ENCODE measurements at places on chromosomes 11 and 22. TPM values are rescaled to one million over a fixed set of nuclear protein-coding genes. Genes with fewer than 3 reads are reported as not detected.
A peak's percentile ranks its signal among the peaks of the same experiment; 100 is the strongest.

The HTR3A gene
- 0.22 TPM for polyA plus RNA-seq

- no peak for DNase-seq
Observed at GRCh38 chr22:23519442-23520157, 60.5 kb downstream of the IGLL1 start.

GRCh38 chr22:17085277-17086181 lies 729 bp downstream of the IL17RA start:
- no peak for DNase-seq

The FAM83F gene
- 2.4 TPM for polyA plus RNA-seq

The MPZL2 gene
- polyA plus RNA-seq, result 16.4 TPM

GRCh38 chr11:119323532-119324033 lies 6.7 kb upstream of the MCAM start:
- no peak for DNase-seq

- DNase-seq, result no peak
Observed at GRCh38 chr11:33926671-33927552, 35.0 kb upstream of the LMO2 start.

The CEP57 gene
- 106 TPM for polyA plus RNA-seq

DNA sequence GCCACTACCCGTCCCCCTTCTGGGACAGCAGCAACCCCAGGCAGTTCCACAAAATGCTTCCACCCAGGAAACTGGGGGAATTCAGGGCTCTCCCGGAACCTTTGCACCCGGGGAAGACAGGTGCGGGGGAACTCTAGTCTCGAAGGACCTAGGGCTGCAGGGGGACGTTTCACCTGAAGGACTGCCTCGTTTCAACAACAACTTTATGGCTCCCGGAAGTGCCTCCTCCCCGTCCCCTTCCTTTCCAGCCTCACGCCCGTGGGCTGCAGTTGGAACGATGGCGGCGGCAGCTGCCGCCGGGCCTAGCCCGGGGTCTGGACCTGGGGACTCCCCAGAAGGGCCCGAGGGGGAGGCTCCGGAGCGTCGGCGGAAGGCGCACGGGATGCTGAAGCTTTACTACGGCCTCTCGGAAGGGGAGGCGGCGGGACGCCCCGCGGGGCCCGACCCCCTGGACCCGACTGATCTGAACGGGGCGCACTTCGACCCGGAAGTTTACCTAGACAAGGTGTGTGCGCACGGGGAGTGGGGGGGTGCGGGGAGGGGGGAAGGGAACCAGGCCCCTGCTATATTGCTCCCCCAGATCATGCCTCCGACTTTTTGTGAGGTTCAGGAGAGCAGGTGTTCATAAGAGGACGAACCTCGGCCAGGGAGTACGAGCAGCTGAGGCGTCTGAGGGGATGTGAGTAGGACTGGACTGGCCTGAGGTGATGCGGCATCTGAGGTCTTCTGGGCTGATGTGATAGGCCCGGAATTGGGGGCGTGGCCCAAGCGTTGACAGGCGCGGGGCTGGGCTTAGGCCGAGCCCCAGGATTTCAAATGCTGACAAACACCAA lies at the start of gene VPS51:
TSS of gene VPS51 (plus strand) at position 241 of the 833 bp plus-strand sequence. CDS start at position 278, 37 bp downstream.
- no peak for DNase-seq

The PHF21B gene
- polyA plus RNA-seq, result 4.5 TPM

GRCh38 chr11:83241291-83241946 lies 44.7 kb downstream of the CCDC90B start:
- DNase-seq, result peak; percentile 23

GRCh38 chr11:65060913-65061408 lies 2.6 kb upstream of the NAALADL1 start:
- no peak for DNase-seq

GRCh38 chr22:42283278-42284201 lies 13.1 kb upstream of the TCF20 start:
- DNase-seq, result peak; percentile 44

Measured in renal cortex interstitium (tissue), 15 donors.